Activated T-cell treated with anti-CD3 and anti-CD28 coated beads, Interleukin-2, amount 50 U/mL, for 72 hours (primary cell): ENCODE measurements at places on chromosomes 3 and 15.
A peak's percentile ranks its signal among the peaks of the same experiment; 100 is the strongest.

DNA sequence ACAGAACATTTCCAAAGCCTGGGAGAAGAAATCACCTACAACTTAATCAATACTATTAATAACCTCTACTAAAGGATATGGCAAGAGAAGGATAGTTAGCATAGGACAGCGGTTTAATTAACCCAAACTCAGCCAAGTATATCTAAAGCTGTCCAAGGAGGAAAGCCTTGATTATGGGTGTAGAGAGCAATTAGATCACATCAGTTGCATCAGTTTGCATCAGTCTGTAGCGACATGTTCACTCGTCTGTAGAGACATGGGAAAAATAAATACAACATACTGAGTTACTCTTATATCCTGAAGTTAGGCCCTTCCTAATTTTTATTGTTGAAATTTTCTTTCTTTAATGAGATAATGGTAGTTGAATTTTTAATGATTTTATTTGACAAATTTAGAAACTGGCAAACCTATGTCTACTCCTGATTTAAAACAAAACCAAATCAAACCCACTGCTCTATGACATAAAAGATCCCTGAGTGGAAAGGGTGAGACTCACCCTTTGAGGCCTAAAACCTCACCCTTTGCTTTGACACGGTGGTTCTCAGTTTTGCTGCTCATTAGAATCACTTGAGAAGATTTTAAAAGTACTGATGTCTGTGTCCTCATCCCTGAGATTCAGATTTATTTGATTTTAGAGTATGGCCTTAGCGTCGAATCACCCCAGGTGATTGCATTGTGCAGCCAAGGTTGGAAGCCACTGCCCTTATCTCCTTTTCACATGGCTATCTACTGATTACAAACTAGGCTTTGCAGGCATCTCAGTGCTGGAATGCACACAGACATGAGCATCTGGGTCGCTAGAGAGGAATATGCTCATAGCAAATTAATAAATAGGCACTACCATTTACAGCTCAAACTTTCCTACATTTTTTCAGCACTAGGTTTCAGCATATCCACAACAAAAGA is 2.8 kb upstream of the CLRN1 start:
- peak; percentile 24 for DNase-seq

- DNase-seq, result no peak
These were observed 10.9 kb downstream of the CELSR3 start for GRCh38 chr3:48651771-48652170.

DNA sequence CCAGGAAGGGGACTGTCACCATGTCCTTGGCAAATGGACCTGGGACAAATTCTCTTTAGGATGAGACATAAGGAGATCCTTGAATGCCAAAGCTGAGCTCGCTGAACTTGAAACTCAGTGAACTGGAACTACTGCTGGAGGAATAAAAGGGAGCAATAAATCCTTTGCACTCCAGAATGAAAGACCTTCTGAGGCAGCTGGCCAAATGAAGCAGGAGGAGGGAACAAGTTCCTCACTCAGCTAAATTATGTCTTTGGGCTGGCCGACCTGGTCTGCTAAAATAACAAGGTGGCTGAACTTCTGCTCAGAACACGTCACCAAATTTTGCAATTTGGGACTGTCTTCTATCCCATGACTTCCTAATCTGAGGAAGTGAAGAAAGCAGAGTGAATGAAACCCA is 314.7 kb downstream of the LPP start:
- DNase-seq, result no peak

- no peak for DNase-seq
These were observed 88.7 kb upstream of the ADPGK start for GRCh38 chr15:72872066-72872845.

DNA sequence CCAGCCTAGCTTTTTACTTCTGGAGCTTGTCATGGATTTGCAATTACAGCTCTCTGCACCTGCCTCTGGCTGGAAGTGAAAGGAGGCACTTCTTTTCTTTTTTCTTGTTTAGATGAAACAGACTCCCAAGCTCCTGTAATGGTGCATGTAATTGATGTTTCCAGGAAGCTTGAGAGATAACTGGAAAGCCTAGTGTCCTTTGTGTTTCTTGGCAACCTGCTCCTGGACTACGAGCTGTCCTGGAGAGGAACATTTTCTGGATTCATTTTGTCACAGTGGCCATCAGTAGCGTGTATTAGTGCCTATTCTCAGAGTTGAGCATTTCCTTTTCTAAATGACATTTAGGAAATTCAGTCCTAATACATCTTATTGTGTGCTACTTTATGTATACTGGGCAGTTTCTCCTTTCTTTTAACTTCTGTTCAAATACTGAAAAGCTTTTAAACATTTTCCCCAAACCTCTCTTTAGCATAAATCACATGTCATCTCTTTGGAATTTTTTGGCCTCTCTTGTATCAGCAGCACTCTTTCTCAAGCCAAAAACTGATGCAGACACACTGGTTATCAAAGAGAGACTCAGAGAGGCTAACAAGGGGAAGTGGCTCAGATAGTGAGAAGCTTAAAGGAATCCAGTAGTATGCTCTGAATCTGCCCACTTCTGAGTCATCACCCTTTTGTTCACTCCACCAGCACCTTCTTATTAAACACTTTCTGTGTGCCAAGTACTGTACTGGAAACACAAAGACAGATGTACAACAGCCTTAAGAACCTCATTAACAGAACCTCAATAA is 62.6 kb upstream of the SLC2A2 start:
- no peak for DNase-seq

DNA sequence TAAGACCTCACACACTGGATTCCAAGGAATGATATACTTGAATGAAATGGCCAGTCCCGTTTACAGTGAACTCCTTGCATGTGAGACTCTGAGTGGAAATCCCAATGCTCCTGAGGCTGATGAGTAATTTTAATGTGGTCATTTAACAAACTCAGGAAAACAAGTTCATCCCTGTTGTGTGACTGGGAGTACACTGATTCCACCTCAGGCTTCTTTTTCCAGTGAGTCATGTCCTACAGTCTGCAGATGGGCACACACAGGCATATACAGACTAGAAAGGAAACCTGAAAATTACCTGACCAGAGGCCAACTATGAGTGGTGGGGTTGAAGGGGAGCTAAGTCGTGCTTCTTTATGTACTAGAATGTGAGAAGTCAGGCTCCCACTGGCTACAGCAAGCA is 5.8 kb downstream of the SQOR start:
- no peak for DNase-seq

DNA sequence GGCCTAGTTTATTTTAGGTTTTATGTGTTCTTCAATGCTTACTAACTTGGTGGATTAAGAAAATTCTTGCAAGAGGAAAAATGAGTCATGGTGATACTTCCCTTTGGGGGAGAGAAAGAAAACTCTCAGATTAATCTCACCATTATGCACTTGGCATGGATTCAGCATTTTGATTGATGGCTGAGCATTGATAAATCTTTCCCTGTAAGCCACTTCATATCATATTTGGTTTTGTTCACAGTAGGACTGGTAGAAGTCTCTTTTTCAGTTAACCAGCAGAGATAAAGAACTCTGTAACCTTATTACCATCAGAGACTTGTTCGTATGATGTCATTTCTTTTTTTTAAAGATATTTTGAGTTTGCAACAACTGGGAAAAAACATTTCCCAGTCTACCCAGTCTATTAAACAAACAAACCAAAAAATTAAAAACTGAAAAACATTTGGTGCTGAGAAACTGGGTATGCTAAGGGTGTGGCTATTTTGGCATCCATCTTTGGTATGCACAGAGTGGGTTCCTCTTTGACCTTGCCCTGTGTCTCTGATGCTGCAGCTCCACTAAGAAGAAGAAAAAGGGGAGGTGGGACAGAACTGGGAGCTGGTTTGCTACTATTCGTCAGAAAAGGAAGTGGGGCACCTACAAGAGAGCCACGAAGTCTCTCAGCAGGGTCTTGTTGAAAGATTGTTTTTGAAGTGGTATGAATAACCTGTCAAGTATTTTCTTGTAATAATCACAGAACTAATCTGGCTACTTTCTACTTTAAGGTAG is 17.2 kb downstream of the TMOD3 start:
- DNase-seq, result no peak

- DNase-seq, result no peak
These were observed 28.8 kb upstream of the GYG1 start for GRCh38 chr3:148962513-148962912.

DNA sequence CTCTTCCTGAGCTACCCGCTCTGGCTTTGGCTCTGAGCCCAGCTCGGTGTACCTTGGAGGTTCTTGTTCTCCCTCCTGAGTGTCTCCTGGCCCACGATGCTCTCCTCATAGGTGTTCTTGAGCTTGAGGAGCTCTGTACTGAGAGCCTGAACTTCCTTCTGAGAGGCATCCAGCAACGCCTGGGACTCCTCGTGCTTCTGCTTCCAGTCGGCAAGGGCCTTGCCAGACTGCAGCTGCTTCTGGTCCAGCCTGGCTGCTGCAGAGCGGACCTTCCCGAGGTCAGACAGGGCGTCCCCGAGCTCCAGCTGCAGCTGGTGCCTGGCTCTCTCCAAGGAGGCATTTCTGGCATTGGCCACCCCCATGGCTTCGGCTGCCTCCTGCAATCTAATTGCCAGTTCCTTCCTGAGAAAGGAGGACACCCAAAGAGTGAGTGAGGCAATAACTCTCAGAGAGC is 99.8 kb downstream of the MYH15 start:
- DNase-seq, result no peak

- no peak for DNase-seq
These were observed 185.9 kb downstream of the MEIS2 start for GRCh38 chr15:36914466-36914865.

GRCh38 chr3:66386925-66387650 is 113.7 kb downstream of the LRIG1 start:
- no peak for DNase-seq

DNA sequence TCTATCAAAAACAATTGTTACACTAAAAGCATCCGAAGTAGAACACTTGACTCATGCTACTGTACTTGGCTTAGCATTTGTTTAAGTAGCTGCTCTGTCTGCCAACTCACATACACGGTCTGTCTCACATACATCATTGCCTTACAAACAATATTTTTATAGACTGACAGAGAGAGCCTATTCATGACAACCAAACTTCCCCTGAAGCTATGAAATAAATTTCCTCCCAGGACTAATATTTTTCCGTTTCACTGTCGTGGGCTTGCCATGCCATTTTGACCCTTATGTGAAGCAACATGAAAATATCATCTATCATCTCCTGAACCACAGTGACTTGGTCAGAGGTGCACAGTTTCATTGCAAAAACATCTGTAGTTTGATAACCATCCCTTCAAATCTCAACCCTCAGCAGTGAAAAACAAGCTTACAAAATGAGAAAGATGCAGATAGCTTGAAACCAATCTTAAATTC is 66.5 kb upstream of the PYGO1 start:
- no peak for DNase-seq
